ENCODE measurements at places on chromosomes 13 and 19.

DNA sequence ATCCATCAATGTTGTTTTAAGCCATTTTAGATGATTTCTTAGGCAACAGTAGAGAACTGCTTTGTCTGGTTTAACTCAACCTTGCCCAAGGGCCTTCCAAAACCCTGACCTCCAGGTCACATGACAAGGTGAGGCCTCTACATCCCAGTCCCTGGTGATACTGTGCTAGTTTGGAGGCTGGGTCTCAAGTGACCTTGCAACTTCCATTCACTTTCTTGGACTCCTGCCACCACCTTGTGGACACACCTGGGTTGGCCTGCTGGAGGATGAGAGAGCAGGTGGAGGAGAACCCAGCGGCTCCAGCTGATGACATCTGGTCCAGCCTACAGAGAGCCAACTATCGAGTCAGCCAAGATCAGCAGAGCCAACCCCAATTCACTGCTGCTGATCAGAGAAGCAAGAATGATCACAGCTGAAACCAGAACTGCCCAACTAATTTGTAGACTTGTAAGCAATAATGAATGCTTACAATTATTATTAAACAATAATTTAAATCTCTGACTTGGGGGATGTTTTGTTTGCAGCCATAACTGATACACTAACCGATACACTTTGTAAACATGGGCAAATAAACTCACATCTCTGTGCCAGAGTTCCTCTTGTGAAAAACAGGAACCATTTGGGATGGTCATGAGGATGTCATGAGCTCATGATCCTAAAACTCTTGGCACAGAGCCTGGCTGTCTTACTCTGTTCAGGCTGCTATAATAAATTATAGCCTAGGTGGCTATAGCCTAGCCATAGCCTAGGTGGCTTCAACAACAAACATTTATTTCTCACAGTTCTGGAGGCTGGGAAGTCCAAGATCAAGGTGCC, 11.5 kb downstream of the FAM187B start:
- peak; percentile 48 for DNase-seq

DNA sequence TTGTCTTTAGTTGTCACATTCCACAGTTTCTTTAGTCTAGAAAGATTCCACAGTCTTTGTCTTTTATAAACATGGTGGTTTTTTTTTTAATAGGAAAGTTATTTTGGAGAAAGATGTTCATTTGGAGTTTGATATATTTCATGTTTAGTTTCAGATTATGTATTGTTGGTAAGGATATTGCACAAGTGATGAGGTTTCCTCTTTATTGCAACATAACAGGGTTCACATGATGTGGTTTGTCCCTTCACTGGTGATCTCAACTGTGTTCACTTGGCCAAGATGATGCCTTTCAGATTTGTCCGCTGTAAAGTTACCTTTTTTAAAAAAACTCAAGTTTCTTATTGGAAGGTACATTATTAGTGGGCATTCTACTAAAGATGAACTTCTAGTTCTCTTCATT, 3.2 kb downstream of the ZNF230 start:
- DNase-seq = no peak

GRCh38 chr13:95368998-95369397, 67.7 kb upstream of the ABCC4 start:
- DNase-seq = no peak

DNA sequence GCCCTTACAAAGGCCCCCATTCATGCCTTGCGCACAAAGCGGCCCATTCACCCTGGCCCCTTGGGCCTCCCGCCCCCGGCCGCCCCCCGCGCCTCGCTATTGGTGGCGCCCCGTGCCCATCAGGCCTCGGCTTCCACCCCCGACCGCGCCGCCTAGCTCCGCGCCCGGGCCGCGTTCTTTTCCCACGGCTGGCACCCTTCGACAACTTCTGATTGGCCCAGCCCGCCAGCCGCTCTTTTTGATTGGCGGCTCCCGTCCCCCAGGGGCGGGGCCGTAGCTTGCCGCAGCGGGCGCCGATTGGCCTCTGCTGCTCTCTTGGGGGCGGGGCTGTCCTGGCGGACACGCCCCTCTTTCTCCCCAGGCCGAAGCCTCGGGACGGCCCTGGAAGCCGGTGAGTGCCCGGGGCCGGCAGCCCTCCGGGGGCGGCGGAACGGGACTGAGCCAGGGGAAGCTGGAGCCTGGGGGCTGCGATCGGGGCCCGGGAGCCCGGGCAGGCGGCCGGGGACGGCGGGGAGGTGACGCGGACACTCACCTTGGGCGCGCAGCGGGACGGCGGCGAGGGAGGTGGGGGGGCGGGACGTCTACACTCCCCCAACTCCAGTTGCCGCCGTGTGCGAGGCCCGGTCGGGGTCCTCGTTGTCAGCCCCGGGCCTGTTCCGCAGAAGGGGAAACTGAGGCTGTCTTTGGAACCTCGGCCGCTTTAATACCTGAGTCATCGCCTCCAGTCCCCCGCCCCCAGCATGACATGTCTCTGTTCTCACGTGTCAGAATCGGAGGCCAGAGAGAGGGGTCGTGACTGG, at the start of gene MYH14:
Gene MYH14 (plus strand): TSS at position 342 of the 800 bp plus-strand sequence. CDS start 6,744 bp downstream, outside the sequence.
- peak; percentile 18 for DNase-seq

GRCh38 chr13:106867249-106867648, 299.3 kb upstream of the ARGLU1 start:
- no peak for DNase-seq
